Activated T-helper 9 cell treated with anti-CD3 and anti-CD28 coated beads, Interleukin-2, amount 50 U/mL, for 16 hours (primary cell): ENCODE measurements at places on chromosomes 6 and 20.

DNA sequence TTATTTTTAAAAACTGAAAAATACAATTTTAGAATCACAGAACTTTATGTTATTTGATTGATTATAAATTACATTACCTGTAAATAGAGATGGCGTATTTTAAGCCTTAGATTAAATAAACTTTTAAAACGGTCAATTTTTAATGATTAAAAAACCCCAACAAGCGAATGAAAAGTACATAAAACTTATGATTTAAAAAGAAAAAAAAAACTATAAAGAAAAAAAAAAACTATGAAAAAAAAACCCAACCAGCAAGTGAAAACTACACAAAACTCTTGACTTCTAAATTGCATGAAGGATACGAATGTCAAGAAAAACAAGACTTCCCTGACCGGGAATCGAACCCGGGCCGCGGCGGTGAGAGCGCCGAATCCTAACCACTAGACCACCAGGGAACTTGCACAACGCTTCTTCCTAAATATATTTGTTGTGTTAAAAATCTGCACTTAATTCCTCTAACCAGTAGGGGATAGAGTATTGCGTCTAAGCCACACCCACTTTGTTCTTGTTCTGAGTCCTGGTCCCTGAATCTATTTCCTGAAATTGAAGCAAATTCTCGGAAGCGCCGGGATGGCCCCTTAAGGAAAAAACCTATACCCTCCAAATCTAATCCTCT, 10.7 kb upstream of the NCOA7 start:
- DNase-seq: peak; percentile 77

- DNase-seq: peak; percentile 5
Observed at GRCh38 chr6:82363428-82364086, at the start of gene TPBG. TSS of gene TPBG (plus strand) at chr6:82363817. CDS start at chr6:82364962, 1,145 bp downstream.

- no peak for DNase-seq
Observed at GRCh38 chr6:66605011-66605410, 898.0 kb upstream of the EYS start.

DNA sequence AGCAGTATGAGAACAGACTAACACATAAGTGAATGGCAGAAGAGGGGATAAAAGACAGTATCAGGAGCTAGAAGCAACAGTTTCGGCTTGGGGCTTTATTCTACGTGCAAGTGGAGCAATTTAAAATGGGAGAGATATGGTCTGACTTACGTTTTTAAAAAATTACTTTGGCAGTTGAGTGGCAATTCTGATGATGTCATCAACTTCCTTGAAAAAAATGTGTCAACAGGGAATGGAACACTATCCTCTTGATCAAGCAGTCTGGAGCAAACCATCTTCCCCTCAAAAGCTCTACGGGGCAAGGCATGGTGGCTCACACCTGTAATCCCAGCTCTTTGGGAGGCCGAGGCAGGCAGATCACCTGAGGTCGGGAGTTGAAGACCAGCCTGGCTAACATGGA, 24.1 kb downstream of the PTPRT start:
- DNase-seq: no peak

DNA sequence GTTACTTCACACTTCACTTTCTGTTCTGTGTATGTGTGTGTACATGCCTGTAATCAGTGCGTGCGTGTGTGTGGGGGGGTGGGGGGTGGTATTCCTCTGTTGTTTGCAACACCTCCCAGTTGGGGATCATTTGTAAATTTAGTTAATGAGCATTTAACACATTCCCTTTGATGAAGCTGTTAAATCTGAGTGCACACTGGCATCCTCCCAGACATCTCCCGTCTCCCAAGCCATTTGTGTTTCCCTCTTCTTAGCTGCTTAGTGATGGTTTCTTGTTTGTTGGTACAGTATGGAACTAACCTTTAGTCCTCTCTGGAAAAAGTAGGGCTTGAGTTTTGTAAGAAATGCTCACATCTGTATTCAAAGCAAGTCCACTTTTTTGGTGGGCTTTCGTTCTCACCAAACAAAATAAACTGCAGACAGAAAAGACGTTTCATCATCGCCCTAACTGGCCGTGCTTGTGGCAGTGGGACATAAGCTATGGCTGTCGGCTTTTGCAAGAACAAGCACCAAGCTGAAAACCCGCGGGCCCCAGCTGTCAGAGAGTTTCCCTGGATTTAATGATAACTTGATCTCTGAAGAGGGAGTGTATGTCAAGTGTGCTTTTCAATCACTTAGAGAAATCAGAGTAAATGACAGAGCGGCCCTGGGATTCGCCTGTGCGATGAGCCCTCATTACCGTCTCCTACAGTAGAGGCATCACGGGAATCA, 54.9 kb upstream of the SASH1 start:
- no peak for DNase-seq

DNA sequence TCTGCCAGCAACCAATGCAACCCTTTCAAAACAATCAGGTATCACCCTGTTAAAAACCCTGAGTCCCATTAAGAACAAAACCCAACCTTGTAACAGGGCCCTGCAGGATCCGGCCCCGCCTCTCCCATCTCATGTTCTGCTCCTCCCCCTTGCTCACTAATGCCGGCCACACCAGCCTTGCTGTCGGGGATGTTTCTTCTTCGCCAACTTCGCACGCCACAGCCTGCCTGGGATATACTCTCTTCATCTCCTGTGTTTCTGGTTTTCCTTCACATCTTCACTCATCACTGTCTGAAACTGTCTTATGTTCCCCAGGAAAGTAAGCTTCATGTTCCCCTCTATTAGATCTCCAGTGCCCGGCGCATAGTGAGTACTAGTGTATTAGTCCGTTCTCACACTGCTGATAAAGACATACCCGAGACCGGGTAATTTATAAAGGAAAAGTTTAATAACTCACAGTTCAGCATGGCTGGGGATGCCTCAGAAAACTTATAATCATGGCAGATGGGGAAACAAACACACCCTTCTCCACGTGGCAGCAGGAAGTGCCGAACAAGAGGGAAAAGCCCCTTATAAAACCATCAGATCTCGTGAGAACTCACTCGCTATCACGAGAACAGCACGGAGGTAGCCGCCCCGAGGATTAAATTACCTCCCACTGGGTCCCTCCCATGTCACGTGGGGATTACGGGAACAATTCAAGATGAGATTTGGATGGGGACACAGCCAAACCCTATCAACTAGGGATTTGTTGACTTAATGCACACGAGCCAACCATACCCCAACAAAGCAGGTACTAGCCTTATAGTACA, 5.1 kb downstream of the TP53RK start:
- DNase-seq: no peak

DNA sequence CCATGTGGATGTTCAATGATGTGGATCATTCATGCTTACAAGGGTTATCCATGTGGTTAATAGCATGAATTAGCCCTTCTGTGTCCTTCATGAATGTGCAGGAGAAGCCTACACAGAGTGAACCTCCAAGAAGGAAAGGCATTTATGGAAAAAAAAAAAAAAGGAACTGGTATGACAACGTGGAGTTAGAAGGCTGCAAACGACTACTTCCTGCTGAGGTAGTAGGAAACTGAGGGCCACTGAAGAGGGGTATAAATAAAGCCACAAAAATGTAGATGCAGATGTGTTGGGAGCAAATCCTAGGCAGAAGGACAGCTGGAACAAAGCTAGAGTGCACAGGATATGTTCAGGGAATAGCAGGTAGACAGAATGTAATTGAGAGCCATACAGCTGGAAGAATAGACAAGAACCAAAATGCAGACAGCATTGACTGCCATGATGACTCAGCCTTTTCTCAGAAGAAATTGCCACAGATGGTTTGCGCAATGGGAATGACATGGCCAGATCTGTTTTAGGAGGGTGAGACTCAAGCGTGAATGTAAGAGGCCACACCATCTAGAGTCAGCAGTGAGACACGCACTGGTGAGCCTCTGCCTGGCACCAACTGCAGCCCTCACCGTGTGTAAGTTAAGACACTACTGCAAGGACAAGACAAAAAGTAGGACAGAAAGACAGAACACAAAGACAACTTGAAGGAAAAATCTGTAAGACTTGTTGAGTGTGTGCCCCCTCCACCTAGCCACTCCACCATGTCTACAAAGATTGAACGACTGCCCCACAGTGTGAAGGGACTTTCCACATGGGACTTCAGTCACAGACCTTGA, 79.8 kb downstream of the KIF13A start:
- no peak for DNase-seq

DNA sequence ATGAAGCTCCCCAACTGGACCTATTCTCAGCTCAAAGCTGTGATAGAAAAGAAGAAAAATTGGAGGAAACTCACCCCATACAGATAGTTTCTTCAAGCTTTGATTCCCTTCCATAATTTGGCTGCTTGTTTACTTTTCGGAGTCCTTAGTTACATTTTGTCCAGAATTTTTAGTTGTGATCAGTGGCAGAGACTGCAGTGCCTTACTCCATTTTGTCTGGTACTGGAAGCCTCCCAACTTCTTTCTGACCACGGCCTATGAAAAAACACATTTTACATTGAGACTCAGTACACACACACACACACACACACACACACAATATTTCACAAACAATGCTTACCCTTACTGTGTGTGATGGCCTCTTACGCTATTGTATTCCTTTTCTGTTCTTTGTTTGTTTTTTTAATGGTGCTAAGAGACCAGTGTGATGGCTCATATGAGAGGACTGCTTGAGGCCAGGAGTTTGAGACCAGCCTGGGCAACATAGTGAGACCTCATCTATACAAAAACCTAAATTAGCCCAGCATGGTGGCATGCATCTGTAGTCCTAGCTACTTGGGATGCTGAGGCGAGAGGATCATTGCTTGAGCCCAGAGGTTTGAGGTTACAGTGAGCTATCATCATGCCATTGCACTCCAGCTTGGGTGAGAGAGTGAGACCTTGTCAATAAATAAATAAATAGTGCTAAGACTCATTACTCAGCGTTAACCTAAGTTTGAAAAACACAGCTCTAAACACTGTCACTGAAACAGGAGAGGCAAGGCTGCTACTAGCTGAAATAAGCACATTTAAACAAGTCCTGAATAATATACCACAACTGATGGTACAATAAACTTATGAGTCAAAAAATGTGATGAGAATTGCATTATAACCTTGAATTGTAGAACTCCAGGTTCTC, 13.8 kb upstream of the RNF8 start:
- DNase-seq: no peak

DNA sequence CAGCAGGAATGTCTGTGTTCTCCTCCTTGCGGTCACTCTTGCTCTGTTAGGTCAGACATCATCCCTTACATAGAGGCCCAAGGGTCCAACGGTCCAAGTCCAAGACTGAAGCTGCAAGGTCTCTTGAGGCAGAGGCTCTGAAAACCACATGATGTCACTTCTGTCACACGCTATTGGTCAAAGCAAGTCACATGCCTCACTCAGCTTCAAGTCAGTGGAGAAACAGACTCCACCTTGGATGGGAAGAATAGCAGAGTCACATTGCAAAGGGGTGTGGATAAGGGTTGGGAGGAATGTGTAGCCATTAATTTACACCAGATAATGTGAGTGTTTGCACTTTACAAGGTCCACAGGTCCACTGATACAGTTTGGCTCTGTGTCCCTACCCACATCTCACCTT, 17.5 kb downstream of the SLC52A3 start:
- DNase-seq: no peak

DNA sequence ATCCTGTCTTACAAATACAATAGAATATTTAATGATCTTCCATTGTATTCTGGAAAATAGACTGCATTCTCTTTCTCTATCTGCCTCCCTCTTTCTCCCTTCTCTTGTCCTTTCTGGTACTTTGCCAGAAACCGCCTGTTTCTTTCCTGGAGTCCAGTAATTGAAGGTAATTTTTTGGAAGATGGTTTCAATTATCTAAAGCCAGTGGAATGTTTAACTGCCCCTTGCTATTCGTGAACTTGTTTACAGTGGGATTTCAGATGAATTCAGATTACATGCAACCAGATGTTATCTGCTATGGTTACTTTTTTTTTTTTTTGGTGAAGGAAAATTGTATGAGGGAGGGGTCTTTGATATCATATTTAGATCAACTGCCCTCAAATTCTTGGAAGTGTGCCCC, 655.5 kb upstream of the FLRT3 start:
- no peak for DNase-seq

DNA sequence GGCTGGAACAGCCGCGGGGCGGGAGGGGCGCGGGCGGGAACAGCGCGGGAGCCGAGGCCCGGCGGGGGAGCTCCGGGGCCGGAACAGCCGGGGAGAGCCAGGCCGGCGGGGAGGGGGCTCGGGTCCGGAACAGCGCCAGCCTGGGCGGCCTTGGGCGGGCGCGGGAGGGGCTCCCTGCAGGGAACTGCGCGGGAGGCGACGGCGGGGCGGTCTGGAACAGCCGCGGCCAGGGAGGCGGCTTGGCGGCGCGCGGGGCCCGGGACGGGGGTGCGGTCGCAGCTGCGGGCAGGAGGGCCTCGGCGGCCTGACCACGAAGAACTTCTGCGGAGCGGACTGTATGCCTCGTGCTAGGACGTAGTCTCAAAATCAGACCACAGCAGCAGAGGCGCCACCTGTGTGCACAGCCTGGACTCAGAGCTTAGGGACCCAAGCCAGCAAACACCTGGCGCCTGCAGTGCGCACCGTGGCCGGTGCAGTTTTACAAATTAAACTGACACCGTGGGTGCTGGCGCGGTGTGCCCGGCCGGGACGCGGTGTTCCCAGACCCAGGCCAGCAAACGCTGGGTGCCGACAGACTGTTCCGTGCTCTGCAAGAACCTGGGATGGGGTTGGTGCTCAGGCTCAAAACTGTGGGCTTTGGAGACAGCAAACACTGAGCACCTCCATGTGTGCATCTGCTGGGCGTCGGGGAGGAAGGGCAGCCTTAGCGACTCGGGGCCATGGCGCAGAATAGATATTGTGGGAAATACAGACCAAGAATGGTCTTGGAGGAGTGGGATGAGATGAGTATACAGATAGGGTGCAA, 572 bp downstream of the ZNF341 start:
- peak; percentile 77 for DNase-seq

DNA sequence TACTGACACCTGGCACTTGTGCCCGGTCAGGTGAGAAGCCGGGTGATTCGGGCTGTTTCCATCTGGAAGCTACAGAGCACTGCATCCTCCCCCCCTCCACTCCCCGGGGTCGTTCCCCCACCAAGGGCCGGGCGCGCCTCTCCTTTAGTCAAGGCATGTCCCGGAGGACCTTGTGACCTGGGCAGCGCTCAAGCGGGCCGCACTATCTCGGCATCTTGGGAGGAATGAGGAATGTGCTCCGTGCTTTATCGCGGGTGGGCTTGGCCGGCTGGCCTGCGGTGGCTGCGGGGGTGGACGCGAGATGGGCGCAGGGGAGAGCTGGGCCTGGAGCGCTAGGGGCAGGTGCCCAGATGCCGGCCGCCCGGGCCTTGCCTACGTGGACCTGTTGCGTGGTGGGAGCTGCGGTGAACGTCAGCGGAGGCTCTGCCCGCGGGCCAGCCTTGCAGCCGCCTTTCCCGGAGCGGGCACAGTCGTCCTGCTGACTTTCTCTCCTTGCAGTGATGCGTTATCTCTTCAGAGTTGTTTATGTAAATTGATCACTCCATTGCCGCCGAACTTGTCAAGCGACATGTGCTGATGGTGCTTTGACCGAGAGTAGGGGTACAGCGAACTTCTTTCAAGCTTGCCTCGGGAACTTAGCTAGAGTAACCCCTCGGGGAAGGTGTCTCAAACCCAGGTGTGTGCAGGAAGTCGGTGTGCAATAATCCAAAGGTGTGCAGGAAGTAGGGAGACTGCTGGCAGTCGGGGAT, 1.1 kb downstream of the LRRC1 start:
- DNase-seq: no peak

- no peak for DNase-seq
Observed at GRCh38 chr6:117329926-117330325, 64.6 kb downstream of the VGLL2 start.

- no peak for DNase-seq
Observed at GRCh38 chr20:17442588-17442987, 88.6 kb downstream of the BFSP1 start.
